ENCODE measurements at places on chromosomes 6 and 20.

DNA sequence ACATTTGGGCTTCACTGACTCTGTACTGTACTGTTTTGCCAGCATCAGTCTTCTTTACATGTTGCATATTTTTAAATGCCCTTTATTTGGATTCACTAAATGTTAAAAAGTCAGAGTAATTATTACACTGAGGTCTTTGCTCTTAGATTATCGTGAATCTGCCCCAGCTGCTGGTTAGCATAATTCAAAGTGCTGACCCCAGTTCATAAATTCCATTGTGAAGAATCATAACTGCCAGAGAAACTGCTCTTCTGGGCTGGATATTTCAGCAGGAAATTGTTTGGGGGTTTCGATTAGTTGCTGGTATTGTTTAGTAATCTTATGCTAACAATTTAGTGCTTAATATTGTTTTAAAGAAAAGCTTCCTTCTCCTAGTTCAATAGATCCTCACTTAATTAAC lies 682.1 kb upstream of the MAP3K7 start:
- no peak for DNase-seq

DNA sequence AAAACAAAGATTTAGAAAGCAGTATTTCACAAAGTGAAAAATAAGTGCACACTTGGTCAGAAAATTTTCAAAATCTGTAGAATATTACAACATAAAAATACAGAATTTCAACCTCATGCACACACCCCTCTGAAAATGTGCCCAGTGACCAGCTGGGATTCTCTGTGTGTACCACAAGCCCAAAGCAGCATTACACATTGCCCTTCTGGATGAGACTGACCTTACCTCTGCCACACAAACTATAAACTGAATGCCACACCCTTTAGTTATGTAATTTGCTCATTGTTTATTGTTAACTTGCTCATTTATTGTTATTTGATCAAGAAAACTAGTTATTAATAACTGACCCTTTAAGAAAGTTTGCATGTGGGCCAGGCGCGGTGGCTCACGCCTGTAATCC lies 303.0 kb downstream of the FOXC1 start:
- DNase-seq = no peak

DNA sequence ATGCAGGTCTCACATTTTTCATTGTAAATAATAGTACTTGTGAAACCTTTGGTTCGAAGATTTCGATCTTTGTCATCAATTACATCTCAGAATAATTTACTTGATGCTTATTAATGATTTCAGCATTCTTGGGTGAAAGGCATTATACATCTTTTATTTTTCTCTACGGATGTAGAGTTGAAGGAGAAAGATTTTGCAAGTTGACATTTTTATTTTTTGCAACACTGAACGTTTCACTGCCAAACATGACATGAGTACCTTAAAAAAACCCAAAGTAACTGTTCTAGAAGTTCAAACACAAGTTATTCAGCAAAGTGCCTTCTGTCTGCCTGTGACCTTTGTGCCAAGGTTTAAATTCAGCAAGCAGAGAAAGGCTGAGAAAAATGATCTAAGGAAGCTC lies 97.3 kb upstream of the SGK1 start:
- no peak for DNase-seq

DNA sequence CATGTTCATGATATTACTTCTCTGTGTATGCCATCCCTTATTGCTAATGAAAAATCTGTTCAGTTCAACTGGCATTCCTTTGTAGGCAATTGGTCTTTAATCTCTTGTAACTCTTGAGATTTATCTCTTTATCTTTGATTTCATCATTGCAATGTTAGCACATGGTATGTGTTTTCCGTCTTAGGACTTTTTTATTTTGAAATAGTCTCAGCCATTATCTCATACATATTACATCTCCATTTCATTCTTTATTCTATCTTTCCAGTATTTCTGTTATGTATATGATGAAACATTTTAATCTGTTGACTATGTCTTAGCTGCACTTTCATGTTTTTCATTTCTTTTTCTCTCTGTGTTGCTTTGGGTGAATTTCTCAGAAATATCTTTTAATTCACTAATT lies 58.1 kb downstream of the VSTM2L start:
- no peak for DNase-seq

DNA sequence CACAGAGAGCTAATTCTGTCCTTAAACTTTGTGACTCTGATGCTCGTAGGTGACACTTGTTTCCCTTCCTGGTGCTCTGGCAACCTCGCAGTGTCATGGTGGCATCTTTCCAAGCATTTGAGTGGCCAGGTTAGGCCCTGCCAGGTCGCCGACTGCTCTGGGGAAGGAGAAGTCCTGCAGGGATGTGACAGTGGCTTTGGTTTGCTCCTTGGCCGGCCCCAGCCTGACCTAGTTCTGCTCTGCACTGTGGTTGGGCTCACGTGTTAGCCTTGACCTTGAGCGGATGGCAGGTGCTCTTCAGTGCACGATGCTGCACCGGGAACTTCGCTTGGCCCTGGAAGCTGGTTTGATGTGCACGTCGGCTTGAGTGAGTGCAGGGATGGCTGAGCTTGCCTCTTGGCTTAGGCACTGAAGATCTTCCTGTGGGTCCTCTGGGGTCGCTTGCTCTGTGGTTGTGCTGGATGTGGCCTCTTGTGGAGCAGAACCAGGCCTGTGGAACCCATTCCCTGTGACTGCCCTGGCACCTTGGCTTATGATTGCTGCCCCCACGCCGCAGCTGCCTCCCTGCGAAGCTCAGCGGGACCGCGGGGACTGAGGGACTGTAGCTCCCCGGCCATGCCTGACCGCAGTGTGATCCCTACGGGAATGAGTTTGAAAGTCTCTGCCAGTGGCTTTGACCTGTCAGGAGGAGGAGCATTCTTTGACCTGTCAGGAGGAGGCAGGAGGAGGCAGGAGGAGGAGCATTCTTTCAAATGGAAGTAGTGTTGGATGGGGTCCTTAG lies 8.7 kb downstream of the OSBPL2 start:
- no peak for DNase-seq

DNA sequence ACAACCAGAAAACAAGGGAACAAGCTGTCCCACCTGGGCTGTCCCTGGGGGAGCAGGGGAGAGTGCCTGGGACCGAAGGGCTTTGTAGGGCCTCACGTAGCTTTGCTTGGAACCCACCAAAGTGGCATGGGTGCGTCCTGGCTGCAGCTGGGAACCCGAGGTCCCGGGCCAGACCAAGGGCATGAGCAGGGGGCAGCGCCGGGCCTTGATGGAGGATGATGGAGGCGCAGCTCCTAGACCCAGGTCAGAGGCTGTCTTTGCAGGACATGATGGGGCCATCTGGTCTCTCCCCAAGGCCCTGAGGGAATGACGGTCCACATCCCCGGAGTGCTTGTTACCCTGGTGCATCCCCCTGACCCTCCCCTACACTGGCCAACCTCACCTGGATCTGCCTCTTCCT lies 7.6 kb upstream of the OSBPL2 start:
- DNase-seq = no peak

- no peak for DNase-seq
Measured at GRCh38 chr6:167794161-167795157, 32.3 kb upstream of the AFDN start.

GRCh38 chr6:69865126-69865525 lies 1.2 kb upstream of the COL19A1 start:
- DNase-seq = no peak

DNA sequence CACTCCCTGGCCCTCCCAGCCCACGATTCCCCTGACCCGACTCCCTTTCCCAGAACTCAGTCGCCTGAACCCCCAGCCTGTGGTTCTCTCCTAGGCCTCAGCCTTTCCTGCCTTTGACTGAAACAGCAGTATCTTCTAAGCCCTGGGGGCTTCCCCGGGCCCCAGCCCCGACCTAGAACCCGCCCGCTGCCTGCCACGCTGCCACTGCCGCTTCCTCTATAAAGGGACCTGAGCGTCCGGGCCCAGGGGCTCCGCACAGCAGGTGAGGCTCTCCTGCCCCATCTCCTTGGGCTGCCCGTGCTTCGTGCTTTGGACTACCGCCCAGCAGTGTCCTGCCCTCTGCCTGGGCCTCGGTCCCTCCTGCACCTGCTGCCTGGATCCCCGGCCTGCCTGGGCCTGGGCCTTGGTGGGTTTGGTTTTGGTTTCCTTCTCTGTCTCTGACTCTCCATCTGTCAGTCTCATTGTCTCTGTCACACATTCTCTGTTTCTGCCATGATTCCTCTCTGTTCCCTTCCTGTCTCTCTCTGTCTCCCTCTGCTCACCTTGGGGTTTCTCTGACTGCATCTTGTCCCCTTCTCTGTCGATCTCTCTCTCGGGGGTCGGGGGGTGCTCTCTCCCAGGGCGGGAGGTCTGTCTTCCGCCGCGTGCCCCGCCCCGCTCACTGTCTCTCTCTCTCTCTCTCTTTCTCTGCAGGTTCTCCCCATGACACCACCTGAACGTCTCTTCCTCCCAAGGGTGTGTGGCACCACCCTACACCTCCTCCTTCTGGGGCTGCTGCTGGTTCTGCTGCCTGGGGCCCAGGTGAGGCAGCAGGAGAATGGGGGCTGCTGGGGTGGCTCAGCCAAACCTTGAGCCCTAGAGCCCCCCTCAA lies at the start of gene LTA:
TSS of gene LTA (plus strand) at position 249 of the 871 bp plus-strand sequence. CDS start at position 703, 454 bp downstream.
- no peak for DNase-seq

DNA sequence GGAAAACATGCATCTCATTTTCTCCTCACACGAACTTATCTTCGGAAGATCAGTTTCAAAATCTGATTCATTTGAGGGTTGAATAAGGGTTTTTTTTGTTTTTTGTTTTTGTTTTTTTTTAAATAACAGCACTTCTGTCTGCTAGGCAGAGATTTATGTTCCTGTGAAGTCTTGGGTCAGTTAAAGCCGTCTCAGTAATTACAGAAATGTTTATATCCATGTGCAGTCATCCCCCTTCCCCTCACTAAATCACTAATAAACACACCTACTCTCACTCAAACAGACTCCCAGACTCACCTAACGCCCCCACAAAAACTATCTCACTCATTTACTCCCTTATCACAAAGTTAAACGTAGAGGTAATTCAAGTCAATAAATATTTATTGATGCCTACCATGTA lies 214.2 kb upstream of the SUPT3H start:
- no peak for DNase-seq

GRCh38 chr20:11436113-11436905 lies 481.4 kb upstream of the BTBD3 start:
- no peak for DNase-seq

DNA sequence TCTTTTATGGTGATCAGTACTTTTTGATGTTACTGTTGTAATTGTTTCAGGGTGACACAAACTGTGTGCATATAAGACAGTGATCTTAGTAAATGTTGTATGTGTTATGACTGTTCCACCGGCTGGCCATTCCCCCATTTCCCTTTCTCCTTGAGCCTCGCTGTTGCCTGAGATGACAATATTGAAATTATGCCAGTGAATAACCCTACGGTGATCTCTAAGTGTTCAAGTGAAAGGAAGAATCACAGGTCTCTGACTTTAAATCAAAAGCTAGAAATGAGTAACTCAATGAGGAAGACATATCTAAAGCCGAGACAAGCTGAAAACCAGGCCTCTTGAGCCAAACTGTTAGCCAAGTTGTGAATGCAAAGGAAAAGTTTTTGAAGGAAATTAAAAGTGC lies 32.3 kb downstream of the TULP4 start:
- no peak for DNase-seq

- no peak for DNase-seq
Measured at GRCh38 chr6:114334237-114334636, 8.6 kb downstream of the HS3ST5 start.

GRCh38 chr6:53031281-53031680 lies 33.9 kb upstream of the FBXO9 start:
- no peak for DNase-seq

DNA sequence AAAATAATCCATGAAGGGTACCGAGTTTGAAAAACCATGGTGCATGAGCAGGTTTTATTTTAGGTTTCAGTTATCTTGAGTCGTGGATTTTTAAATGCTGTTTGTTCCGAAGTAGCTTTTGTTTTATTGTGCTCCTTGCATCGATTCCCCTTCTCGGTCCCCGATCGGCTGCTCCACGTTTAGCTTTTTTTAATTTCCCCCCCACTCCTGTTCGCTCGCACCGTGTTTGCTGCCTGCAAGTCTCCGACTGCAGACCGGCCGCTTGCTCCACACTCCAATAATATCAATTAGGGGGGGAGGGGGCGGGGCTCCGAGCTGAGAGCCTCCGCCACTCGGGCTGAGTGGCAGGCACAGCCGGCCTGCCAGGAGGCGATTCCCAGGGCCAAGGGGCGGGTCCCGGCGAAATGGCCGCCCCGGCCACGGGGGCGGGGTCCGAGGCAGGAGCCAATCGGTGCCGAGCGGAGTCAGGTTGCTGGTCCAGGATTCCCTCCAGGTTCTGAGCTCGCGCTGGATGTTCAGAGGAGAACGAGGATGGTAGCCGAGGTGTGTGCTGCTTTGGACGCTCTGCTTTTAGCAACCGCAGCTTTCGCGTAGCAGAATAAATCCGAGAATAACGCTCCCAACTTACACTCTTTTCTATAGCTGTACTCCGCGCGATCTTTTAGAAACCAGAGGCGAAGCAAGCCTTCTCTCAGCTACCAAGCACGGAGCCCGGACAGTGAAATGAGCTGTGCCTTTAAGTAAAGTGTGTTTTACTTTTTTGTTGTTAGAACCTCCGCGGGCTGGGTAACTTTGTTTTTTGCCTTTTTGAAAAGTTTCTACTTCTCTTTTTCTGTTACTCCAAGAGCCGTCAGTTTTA lies at the start of gene EPHA7:
TSS of gene EPHA7 (minus strand) at position 256 of the 859 bp plus-strand sequence. CDS start at position 38, 218 bp downstream.
- peak; percentile 87 for DNase-seq

- no peak for DNase-seq
Measured at GRCh38 chr20:22836877-22837276, 198.2 kb upstream of the SSTR4 start.

- DNase-seq = no peak
Measured at GRCh38 chr6:77965449-77965848, 312.6 kb downstream of the MEI4 start.

DNA sequence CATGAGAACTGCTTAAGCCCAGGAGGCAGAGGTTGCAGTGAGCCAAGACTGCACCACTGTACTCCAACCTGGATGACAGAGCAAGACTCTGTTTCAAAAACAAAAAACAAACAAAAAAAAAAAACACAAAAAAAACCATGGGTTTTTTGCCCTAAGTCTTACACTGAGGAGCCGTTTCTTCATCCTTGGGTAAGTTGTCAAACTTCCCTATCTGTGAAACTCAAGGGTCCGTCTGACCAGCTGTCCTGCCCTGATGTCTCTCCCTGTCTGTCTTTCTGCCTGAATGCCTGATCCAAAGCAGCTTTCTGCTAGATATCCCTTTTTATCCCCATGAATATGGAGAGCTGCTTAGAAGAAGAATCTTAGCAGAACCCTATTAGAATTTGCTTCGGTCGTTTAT lies 41.3 kb upstream of the CLDN20 start:
- no peak for DNase-seq

DNA sequence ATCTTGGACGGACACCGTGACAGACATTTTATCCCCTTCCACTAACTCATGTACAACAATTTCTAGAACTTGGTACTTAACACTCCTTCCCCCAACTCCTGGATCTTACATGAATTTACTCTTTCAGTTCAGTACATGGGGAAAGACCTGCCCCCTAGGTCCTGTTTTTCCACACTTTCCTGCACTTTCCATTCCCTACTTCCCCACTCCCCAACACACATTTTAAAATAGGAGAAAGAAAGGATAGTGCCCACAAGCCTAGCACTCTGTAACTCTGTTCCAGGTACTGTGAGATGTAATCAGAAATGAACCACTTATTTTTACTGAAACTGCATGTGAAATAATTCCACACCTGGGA lies 1.3 kb downstream of the ADGRG6 start:
- no peak for DNase-seq

GRCh38 chr6:167163476-167164011 lies 5.8 kb upstream of the GPR31 start:
- no peak for DNase-seq
